ENCODE measurements at places on chromosomes 12 and 14. TPM values are rescaled to one million over a fixed set of nuclear protein-coding genes. Genes with fewer than 3 reads are reported as not detected.

Gene TMEM253
- 0.31 TPM for total RNA-seq

Gene MYF5
- total RNA-seq: not detected

Gene NINJ2
- total RNA-seq: 2.6 TPM

GRCh38 chr12:121227294-121227693 lies 17.4 kb downstream of the P2RX4 start:
- DNase-seq: no peak

DNA sequence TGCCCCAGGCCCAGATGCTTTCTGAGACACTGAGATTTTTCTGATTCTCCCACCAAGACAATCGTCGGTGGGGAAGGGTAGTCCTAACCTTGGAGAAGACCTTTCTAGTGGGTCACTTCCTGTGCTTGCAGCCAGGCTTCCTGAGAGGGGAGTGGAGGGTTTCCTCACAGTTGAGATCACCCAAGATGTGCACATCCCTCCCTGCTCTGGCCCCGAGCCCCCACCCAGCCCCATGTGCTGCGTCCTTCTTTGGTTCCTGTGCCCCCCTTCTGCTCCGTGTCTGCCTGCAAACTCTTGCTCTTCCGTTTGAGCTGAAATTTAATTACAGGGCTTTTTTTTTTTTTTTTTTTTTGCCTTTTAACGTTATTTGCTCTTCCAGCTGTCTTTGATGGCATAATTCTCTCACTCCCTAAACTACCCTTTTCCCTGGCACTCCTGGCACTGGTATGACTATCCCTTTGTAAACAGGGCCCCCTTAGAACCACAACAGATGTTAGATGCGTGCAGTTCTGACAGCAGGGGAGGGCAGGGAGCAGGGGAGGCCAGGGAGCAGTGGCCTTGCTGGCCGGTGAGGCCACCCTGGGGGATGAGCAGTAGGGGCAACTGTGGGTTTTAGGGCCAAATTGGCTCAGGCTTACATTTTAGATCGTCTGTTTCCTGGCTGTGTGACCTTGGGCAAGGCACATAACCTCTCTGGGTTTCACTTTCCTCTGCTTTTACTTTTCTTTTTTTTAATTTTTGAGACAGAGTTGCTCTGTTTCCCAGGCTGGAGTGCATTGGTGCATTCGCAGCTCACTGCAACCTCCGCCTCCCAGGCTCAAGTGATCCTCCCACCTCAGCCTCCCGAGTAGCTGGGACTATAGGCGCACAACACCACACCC lies 144.5 kb downstream of the PHETA1 start:
- peak; percentile 26 for DNase-seq

- no peak for DNase-seq
Observed at GRCh38 chr14:65206448-65207096, 104.3 kb upstream of the MAX start.

- DNase-seq: no peak
Observed at GRCh38 chr12:100497105-100497795, 23.6 kb downstream of the NR1H4 start.

- no peak for DNase-seq
Observed at GRCh38 chr12:90473831-90474230, 481.1 kb downstream of the CCER1 start.

GRCh38 chr14:96783915-96784224 lies 13.3 kb upstream of the VRK1 start:
- no peak for DNase-seq

Data from H7 (cell line).